CD4-positive, alpha-beta T cell treated with Interleukin-6 for 4 hours (primary cell): ENCODE measurements at places on chromosomes 16 and 17.

- no peak for DNase-seq
Measured at GRCh38 chr17:9056566-9056965, 35.3 kb downstream of the NTN1 start.

GRCh38 chr16:27230562-27231001 is 27.3 kb downstream of the KDM8 start:
- DNase-seq = peak; percentile 88

DNA sequence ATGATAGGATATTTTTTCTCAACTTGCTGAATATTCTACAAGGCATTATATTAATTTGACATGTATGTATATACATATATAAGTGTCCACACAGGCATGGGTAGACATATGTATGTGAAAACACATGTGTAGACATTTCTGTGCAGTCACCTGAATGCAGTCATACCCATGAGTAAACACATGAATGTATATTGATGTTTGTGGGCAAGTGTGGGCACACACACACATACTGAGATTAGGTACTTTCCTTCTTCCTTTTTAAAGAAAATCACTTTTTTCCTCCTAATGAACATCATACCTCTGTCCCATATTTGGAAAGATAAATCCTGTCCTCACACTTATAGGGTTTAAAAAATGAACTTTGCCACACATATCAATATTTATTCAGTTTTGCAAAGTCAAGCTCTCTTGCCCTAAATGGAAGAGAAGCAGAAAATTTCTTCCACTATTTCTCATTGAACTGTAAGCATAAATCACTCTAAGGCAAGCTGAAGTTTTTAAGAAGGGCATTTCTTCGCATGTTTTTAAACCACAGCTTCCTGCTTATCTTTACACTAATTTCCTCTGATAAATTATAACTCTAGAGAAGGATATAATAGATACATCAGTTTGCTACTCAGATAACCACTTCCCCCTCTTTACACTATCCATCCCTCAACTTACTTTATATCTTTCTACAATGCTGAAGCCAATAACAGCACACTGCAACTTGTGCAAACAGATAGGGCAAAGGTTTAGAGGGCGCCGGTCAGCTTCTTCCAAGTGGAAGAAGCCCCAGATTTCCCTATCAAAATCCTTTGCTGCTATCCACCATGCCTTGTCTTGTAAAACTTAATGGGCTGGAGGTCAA is 49.6 kb upstream of the LRRC37A3 start:
- DNase-seq = no peak

GRCh38 chr17:78252701-78253635 is 21.5 kb downstream of the TMEM235 start:
- DNase-seq = peak; percentile 52

DNA sequence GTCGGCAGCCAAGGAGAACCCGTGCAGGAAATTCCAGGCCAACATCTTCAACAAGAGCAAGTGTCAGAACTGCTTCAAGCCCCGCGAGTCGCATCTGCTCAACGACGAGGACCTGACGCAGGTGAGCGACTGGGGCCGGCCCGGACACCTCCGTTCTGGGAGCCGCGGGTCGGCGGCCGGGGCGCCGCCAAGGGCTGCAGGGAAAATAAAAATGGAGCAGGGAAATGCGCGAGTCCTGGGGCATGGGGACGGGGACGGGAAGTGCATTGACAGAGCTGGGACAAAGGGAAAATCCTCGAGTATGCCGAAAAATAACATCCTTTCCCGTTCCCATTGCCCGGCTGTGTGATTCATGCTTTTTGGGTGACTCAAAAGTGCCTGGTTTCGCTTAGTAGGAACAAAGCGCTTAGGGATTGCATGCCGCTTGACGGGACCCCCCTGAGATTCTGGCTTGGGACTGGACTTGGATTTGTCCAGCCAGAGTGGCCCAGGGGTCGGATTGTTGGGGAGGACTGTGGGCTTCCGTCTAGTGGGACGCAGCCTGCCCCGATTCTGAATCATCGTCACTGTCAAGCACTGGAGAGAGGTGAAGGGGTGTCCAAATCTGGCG is 699 bp downstream of the MPRIP start:
- DNase-seq = peak; percentile 39

GRCh38 chr16:54519161-54519695 is 232.6 kb upstream of the IRX3 start:
- DNase-seq = no peak
